ENCODE measurements at places on chromosomes 6 and 20.

GRCh38 chr6:160510199-160510598, 153.9 kb downstream of the LPA start:
- DNase-seq, result no peak

- no peak for DNase-seq
Observed at GRCh38 chr20:51427651-51428291, 114.7 kb downstream of the NFATC2 start.

GRCh38 chr20:50138479-50139393, 14.8 kb downstream of the PEDS1 start:
- no peak for DNase-seq

DNA sequence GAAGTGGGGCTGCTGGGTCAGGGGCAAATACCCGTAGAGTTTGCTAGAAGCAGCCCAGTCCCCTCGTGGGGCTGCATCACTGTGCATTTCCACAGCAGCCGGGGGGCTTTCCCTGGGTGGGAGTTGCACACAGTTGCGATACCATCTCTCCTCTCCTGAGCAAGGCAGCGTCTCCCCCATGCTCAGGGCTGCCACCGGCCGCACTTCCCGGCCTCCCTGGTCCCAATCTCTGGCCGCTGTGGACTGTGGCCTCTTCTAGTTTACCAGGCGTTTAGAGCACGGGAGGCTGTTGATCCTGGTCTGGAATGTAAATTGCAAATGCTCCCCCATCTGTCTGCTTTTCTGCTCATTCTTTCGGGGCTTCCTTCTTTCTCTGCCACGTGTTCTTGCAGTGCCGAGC, 31.1 kb downstream of the OSBPL2 start:
- no peak for DNase-seq

DNA sequence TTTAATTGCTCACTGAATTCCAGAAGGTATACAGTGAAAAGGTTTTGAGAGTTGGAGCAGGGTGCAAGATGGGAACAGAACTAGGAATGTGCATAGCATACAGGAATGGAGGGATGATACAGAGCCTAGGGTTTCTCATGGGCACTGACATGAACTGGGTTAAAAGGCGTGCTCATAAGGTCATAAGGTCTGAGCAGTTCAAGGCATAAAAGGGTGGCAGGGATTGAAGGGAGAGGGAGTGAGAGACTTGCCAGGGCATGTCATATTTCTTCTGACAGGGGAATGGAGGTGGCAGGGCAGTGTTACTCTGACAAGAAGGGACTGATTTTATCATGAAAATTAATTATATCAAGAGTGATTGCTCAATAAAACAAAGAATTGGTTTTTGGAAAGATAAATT, 4.7 kb downstream of the MLIP start:
- DNase-seq, result no peak

DNA sequence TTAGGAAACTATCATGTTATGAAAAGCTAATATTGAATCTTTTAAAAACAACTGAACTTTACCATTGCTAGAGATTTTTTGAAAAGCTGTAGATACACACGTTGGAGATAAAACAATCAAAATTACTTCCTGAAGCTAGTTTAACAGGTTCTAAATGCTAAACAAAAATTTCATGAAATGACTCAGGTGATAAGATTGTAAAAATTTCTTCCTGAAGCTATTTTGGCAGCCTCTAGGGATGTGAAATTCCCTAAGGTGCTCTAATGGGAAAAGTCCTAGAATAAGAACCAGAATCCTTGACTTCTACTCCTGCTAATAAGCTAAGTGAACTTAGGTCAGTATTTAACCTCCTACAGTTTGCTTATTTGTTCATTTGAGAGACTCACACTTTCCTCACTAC, 8.5 kb downstream of the GCM2 start:
- no peak for DNase-seq

DNA sequence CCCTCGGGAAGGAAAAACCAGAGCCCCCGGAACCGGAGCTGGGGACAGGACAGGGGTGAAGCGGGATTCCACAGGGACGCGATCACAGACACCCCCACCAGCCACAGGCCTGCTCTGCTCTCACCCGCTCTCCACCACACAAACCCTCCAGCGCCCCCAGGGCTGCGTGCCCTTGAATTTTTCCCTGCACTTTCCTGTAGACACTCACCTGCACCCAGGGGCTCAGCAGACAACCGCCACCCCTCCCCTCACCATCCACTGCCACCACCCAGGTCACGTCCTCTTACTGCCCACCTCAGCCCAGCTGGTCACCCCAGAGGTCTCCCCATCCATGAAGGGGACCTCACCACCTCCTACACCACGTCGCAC, 631 bp downstream of the ULBP2 start:
- DNase-seq, result no peak

- no peak for DNase-seq
Observed at GRCh38 chr20:24770628-24771541, 178.2 kb upstream of the CST7 start.

DNA sequence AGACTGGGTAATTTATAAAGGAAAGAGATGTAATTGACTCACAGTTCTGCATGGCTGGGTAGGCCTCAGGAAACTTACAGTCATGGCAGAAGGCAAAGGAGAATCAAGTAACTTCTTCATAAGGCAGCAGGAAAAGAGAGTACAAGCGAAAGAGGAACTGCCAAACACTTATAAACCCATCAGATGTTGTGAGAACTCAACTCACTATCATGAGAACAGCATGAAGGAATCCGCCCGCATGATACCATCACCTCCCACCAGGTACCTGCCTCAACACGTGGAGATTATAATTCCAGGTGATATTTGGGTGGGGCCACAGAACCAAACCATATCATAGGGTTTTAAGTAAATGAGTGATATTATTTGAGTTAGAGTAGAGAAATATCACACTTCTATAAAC, 189.3 kb downstream of the TSHZ2 start:
- no peak for DNase-seq

DNA sequence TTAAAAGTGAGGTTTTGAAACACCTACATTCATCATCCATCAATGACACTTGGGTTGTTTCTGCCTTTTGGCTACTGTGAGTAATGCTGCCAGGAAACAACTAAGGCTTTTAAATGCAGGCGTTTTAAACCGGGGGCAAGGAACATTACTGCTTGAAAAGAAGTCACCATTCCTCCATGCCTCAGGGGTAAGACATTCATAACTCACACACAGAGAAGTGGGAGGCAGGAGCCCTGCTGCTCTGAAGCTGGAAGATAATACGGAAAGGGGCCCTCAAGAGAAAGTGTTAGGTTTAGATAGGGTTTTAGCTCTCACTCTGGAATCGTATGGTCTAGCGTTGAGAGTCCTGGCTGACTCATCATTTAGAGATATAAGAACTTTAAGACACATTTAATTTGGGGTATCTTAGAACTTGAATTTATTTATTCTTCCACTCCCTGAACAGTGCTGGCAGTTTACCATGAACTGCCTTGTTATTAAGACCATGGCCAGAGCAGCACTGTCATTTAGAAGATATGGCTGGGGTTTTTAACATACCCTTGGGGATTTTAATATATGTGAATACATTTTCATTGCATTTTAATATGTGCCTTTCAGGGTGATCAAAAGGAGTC, 1.8 kb downstream of the TUBB1 start:
- no peak for DNase-seq

DNA sequence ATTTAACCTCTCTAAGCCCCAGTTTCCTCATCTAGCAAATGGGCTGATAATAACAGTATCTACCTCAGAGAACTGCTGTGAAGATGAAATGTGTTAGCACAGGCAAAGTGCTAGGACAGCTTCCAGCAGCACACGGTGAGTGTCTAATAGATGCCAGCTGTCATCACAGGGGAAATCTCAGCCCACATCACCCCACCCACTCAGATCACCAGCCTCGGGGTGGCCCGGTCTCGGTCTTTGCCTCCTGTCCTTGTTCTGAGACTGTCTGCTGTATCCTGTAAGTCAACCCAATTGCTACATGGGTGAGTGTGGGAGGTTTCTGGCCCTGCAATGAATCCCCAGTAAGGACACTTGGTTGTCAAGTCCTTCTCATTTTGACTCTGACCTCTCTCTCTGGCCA, 99.5 kb upstream of the ZNFX1 start:
- no peak for DNase-seq

DNA sequence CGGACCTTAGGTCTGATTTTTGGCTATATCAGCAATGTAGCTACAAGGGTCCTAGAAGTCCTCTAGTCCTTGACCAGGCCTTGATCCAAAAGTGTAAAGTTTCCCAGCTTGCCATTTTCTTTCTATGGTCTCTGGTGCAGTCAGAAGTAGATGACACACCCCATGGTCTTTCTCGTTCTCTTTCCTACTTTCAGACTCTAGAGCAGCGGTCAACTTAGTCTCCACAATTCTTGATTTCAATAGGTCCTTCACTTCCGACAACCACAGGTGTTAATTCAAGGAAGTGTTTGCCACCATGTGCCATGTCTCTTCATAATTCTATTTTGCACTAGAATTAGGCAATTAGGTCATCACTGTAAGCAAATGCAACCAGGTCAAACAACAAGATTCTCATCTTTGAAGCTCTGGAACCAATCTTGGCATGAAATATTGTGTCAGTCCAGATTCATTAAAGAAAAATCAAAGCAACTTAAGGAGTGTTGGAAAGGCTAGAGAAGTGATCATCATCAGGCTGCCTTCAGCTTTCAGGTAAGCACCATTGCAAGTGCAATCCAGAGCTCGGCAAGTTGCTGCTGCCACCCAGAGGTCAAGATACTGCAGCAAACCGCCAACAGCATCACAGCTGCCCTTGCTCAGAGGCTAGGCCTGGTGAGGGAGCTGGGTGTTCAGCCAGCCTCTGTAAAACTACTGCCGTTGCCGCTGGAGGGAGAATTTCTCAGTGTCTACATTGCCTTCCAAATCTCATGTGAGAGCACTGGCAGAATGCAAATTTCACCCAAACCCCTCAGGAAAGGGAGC, 5.6 kb upstream of the SYNE1 start:
- no peak for DNase-seq

GRCh38 chr6:53834132-53834531, 39.3 kb downstream of the LRRC1 start:
- DNase-seq, result no peak

DNA sequence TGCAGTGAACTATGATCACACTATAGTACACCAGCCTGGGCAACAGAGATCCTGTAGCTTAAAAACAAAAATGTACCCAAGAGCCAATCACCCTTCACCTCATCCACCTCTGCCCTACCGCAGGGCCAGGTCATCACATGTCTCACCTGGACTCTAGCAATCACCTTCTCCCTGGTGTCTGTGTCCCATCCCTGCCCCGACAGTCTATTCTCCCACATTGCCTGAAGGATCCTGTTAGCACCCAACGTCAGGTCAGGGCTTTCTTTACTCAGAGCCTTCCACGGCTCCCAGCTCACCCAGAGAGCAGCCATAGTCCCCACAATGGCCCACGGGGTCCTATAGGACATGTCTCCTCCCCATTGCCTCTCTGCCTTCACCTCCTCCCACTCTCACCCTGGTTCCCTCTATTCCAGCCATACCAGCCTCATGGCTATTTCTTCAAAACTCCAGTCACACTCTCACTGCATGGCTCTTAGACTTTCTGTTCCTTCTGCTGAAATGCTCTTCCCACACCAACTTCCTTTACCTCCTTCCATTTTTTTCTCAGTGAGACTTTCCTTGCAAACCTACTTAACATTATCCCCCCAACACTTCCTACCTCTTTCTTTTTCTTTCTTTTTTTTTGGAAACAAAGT, 22.5 kb upstream of the ARFGEF2 start:
- DNase-seq, result no peak

DNA sequence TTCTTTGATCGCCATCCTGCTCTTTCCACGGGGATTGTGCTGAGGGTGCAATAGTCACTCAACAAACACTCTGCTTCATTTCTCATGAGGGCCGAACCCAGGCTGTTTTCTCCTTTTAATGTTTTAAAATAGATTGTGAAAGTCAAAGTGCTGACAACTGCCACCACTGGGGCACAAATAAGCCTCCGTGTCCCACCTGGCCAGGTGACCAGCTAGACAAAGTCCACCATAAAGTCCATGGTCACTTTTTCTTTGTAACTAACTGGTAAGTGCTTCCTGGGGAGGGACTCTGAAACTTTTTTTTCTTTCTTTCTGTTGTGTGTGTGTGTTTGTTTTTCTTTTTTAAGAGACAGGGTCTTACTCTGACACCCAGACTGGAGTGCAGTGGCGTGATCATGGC, 219.8 kb downstream of the LY86 start:
- no peak for DNase-seq

- no peak for DNase-seq
Observed at GRCh38 chr6:41469156-41470028, 76.8 kb upstream of the FOXP4 start.

GRCh38 chr20:14617123-14617522, 279.7 kb upstream of the FLRT3 start:
- DNase-seq, result no peak

DNA sequence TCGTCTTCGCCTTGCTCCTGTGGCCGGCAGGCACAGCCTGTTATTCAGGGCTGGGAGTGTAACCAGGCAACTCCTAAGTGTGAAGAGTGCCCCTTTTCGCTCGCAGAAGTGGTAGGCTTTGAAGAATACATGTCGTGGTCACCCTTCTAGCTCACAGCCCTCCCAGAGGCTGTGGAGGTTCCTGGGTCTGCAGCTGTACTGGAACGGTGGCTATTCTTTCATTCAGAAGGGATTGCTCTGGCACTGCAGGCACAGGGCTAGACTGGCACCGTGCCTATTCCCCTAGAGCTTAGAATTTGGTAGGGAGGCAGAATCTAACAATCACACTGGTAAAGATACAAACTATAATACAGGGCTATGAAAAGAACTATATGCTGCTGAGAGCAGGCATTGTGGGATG, 1.1 kb upstream of the SRSF12 start:
- DNase-seq, result no peak

DNA sequence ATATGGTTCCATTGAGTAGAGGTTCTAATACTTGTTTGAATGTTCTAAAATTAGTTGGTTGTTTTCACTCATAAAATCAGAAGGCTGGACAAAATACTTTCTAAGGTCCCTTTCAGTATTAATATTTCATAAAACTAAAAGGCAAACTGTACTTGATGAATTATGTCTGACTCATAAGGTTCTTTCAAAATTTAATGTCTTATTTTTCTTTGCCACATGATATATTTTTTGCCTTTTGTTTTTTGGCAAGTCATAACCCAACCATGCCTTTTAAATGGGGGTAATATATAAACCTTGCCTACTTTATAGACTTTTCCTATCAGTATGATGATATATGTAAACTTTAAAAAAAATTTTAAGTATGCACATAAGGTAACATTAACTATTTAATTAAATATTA, 244.7 kb downstream of the PTPRK start:
- no peak for DNase-seq

All from NCI-H2081 treated with DMSO at 0.1 percent for 48 hours (cell line).